ENCODE measurements at places on chromosomes 1 and 21.

GRCh38 chr1:186623551-186623950 lies 56.7 kb downstream of the PTGS2 start:
- DNase-seq = no peak

- no peak for DNase-seq
Measured at GRCh38 chr1:223847781-223848345, 2.1 kb upstream of the TP53BP2 start.

DNA sequence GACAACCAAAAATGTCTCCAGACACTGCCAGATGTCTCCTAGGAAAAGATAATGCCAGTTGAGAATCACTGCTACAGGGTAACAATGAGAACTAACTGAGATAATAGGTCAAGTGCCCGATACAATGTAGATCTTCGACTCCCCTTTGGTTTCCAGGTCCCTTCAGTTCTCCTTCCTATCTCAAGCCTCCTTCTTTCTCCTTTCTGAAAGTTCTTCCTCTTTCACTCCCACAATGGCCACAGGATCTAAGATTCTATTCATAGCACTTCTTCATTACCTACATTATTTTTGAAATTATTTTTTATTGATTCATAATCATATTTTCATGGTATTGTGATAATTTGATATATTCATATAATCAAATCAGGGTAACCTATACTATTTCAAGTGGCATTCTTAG lies 6.3 kb downstream of the PFDN2 start:
- DNase-seq = no peak

GRCh38 chr1:76302711-76303339 lies 228.3 kb downstream of the ST6GALNAC3 start:
- DNase-seq = no peak

DNA sequence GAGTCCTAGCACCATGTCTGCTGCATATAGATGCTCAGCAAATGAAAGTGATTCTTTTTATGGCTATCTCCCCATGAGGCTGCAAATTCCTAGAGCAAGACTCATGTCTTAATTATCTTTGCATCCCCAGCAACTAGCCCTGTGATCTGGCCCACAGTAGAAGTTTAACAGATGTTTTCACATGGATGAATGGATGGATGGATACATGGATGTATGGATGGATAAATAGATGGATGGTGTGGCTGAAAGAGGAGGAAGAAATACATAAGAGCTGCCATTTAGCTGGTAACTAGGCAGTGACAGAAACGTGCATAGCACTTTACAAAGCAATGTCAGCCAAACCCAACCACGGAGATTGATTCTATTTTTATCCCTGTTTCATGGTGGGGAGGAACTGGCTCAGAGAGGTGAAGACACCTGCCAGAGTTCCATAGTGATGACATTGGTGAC lies 32.7 kb upstream of the ZBTB40 start:
- no peak for DNase-seq

DNA sequence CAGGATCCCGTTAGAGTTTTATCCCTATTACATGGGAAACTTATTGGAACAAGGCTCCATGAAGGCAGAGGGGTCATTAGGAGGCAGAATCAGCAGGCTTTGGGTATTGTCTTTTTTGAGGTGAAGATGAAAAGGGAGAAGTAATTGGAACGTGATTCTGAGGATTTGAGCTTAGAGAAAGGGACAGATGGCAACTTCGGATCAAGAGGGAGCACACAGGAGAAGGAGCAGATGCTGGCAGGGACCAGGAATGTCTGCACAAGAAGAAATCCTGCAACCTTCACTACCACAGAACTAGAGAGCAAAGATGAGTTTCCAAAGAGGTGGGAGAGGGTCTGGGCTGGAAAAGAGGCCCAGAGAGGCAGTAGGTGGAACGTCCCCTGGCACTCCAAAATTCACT lies 202.8 kb downstream of the RRAGC start:
- no peak for DNase-seq

- no peak for DNase-seq
Measured at GRCh38 chr1:244757091-244757939, 78.1 kb upstream of the COX20 start.

- no peak for DNase-seq
Measured at GRCh38 chr1:243375596-243375995, 119.8 kb downstream of the SDCCAG8 start.

GRCh38 chr1:157893686-157894085 lies 52.1 kb upstream of the CD5L start:
- DNase-seq = no peak
